SW 1271 (cell line): ENCODE measurements at places on chromosomes 2 and 18.
A peak's percentile ranks its signal among the peaks of the same experiment; 100 is the strongest.

DNA sequence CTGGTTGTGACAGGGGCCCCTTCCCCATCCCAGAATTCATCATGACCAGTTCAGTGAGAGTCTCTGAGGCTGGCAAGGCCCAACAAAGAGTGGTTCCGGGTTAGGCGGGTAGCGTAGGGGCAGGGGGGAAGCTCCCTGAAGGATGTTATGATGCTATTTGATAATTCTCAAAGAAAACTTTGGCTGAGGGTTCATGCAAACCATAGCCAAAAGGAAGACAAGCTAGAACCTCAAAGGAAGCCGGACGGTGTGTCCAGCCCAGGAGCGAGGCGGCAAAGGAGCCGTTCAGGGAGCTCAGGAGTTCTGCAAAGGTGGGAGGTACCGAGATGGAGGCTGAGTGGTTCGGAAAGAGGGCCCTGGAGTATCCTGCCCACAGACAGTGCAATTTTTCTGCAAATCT, 226.8 kb upstream of the RAB6C start:
- no peak for DNase-seq

- DNase-seq, result no peak
Observed at GRCh38 chr2:21163213-21163612, 39.4 kb downstream of the TDRD15 start.

- DNase-seq, result no peak
Observed at GRCh38 chr2:230934231-230935129, 9.4 kb upstream of the GPR55 start.

- DNase-seq, result no peak
Observed at GRCh38 chr2:104420420-104420819, 433.5 kb upstream of the POU3F3 start.

DNA sequence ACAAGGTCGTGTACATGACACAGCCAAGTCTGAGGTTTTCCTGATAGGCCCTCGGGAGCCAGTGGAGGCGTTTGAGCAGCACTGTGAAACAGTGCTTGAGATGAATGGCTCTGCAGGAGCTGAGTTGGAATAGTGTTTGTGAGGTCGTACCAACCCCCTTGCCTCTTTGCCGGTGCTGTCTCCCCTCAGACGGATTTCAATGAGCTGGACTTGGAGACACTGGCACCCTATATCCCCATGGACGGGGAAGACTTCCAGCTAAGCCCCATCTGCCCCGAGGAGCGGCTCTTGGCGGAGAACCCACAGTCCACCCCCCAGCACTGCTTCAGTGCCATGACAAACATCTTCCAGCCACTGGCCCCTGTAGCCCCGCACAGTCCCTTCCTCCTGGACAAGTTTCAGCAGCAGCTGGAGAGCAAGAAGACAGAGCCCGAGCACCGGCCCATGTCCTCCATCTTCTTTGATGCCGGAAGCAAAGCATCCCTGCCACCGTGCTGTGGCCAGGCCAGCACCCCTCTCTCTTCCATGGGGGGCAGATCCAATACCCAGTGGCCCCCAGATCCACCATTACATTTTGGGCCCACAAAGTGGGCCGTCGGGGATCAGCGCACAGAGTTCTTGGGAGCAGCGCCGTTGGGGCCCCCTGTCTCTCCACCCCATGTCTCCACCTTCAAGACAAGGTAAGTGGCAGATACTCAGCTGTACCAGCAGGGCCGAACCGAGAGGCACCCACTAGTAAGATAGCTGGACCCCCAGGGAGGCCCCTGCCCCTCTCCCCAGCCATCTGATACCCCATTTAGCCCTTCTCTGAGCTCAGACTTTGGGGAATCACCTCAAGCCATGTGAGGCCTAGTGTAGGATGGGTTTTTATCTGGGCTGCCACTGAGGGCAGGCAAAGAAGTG, 83.1 kb downstream of the EPAS1 start:
- DNase-seq, result no peak

DNA sequence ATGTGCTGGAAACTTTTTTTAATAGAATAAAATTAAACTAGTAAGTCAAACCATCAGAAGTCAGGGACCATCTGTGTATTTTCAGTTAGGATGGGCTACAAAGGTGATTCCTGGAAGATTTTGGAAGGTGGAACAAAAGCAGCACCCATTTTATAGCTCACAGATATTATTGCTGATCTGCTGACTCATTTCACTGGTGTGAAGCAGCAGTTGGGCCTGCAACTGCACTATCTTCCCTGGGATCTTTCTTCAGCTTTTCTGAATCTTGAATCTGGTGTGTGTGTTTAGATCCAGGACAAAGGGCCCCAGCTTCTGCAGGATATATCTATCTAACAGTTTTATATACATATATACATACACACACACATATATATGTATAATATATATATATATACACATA, 35.6 kb upstream of the BCL11A start:
- DNase-seq, result no peak

- no peak for DNase-seq
Observed at GRCh38 chr2:72985136-72985535, 67.8 kb downstream of the EMX1 start.

DNA sequence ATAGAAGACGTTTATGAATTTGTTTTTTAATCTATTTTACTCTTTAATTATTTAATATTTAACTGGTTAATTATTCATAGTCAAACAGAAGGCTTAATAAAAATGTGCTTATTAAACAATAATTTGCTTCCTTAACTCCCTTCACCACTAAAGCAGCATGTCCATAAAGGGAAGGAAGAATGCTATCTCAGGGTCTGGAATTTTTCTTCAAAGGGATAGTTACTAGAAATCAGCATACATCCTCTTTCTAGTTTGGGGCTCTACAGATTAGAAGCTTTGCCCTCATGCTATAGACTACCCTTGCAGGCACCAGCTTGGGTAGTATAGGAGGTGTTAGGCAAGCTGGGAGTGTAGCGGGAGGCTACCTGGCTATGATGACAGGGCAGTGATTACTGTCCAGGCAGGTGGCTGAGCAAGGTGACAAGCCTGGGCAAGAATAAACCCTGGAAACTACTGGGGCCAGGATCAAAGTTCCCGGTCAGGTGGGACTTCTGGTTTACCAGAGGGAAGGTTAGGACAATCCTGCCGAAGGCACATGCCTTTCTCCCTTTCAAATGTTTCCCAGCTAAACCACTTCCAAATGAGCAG, 276.0 kb upstream of the REV1 start:
- no peak for DNase-seq

DNA sequence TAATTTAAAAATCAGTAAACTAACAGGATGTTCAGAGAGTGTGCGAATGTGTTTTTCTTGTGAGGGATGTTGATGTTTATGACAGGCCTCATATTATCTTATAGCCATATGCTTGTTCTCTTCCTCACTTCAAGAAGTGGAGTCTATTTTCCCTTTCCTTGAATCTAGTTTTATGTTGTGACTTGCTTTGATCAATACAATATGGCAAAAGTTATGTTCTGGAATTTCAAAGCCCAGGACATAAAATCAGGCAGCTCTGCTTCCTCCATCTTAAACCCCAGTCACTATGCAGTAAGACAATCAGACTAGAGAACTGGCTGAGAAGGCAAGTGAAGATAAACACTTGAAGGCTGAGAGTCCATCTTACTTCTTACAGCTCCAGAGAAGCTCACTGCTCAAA, 585.1 kb upstream of the NETO1 start:
- no peak for DNase-seq

- DNase-seq, result no peak
Observed at GRCh38 chr2:134410831-134411231, 157.0 kb downstream of the MGAT5 start.

- peak; percentile 33 for DNase-seq
Observed at GRCh38 chr2:68357605-68358337, 7.3 kb upstream of the PLEK start.

- DNase-seq, result no peak
Observed at GRCh38 chr2:9405636-9406035, 17.7 kb downstream of the ITGB1BP1 start.

- DNase-seq, result no peak
Observed at GRCh38 chr18:63585988-63586387, 1.2 kb upstream of the SERPINB13 start.

DNA sequence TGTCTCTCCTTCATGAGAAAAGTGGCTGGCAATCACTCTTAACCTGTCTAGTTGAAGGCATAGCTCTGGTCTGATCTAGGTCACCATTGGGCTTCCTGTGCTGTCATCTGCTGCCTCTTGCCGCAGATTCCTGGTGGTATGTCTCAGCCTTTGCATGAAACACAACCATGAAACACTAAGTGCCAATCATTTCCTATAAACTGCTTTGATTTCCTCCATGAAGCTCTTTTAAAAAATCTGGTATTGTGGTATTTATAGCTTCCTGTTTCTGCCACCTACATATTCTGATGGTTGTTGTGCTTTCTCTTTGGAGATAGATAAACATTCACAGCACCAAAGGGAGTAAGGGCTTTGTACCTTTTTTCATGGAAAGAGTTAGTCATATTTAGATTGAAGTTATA, 120.0 kb upstream of the EPC2 start:
- DNase-seq, result no peak

- DNase-seq, result no peak
Observed at GRCh38 chr18:38966841-38967240, 1401.2 kb upstream of the CELF4 start.
